ENCODE measurements at places on chromosomes 3 and 15. TPM values are rescaled to one million over a fixed set of nuclear protein-coding genes. Genes with fewer than 3 reads are reported as not detected.

DNA sequence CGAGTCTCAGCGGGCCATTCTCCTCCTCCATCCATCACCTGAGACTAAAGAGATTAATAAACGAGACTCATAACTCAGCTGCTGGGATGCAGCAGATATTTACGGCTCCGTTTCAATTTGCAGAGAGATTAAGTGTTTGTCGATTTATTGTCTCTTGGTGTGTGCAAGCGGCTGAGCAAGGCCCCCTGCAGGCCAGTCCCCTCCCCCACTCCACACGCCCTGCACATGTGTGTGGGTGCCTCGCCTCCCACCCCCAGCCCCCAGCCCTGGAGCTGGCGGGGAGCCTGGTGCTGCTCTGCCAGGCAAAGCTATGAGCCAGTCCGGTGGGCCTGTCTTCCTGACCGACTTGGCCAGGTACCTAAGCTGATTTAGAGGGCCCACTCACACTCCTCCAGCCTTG is 63.0 kb downstream of the CYP11A1 start:
- DNase-seq, result no peak

DNA sequence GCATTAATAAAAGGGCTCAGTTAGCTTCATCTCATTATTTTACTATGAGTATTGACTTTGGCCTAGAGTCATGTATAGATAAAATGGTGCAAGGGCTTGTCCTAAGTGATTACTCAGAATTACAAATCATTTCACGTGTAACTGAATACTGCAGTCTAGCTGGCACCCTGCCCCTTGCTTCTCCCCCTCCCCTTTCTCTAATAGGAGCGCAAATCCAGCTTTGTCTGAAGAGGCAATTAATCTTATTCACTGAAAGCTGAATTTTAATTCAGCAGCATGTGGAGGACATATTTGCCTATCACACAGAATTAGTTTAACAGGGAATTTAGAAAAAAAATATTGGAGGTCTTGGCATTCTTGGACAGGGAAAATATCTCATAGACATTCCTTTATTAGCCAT is 412.1 kb upstream of the DPH6 start:
- no peak for DNase-seq

Gene PCSK6
- 1.1 TPM for total RNA-seq

GRCh38 chr3:94095111-94095510 is 32.2 kb downstream of the NSUN3 start:
- no peak for DNase-seq

GRCh38 chr15:55917881-55918296 is 75.5 kb downstream of the NEDD4 start:
- DNase-seq, result no peak

- DNase-seq, result no peak
Observed at GRCh38 chr3:5489536-5489935, 302.0 kb downstream of the EDEM1 start.

Gene COL8A1
- 0.20 TPM for total RNA-seq

- DNase-seq, result no peak
Observed at GRCh38 chr3:10983219-10983916, 9.2 kb upstream of the SLC6A1 start.

Gene C3orf33
- total RNA-seq, result 1.6 TPM

DNA sequence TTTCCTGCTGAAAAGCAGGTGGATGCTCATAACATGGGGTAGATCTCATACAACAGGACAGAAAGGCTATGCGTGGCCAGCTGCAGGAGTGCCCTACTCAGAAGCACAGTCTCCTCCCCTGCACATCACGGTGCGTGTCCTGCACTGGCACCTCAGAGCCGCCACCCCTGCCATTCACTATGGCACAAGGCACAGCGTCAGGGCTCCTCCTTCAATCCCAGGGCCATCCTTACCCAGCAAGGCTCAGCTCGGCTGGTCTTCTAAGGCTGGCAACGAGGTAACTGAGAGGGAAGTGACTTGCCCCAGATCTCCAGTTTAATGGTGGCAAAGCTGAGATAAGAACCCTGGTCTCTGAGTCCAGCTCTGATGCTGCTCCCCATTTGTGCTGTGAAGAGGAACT is 97.1 kb downstream of the CPN2 start:
- no peak for DNase-seq

Gene ZWILCH
- 13.7 TPM for total RNA-seq

Gene PLXNA1
- 47.2 TPM for total RNA-seq

DNA sequence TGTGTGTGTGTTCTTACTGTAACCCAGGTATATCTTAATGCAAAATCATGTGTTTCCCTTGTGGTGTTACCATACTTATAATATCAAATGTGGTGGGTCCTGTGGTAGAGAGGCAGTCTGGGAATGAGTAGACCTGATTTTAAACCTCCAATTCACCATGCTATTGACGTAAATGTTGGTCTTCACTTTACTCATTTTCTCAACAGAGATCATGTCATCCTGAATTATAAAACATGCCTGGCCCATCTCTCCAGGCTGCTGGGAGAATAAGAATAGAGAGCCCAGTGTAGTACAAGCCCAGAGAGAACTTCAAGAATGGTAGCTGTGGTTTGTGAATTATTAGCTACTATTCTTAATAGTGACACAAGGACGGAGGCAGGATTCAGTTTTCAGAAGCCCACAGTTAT is 88.1 kb downstream of the MBNL1 start:
- DNase-seq, result no peak

DNA sequence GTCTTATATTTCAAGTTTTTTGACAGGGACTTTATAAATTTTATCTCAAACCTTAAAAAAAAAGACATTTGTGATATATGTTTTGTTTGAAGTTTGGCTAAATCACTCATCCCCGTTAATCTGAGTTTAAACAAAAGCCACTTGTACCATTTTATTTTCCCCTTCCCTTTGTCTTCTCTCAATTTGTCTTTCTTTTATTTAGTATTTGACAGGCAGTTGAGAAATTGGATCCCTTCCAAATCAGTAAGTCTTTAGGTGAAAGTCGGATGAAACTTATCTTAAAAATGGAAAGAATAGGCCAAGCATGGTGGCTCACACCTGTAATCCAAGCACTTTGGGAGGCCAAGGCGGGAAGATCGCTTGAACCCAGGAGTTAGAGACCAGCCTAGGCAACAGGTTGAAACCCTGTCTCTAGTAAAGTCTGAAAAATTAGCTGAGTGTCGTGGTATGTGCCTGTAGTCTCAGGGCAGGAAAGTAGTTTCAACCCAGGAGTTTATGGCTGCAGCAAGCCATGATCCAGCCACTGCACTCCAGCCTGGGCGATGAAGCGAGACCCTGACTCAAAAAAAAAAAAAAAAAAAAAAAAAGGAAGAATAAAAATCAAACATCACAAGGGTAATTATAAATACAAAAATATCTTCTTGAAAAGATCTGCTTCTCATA is 394.6 kb upstream of the TPM1 start:
- no peak for DNase-seq

Gene PODXL2
- total RNA-seq, result 3.7 TPM

- DNase-seq, result no peak
Observed at GRCh38 chr3:149640976-149641728, 16.7 kb downstream of the WWTR1 start.

DNA sequence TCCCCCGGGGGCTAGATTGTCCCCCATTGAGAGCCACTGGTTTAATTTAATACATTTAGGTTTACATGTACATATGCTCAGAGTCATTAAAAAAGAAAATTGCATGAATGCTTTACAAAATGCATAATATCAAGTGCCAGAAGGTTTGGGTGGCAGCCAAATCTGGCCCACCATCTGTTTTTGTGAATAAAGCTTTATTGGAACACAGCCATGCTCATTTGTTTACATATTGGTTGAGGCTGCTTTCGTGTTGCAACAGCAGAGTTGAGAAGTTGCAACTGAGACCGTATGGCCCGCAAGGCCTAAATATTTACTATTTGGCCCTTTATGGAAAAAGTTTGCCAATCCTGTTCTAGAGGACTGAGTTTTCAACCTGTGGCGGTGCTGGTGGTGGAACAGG is 32.1 kb upstream of the RGMA start:
- DNase-seq, result no peak

DNA sequence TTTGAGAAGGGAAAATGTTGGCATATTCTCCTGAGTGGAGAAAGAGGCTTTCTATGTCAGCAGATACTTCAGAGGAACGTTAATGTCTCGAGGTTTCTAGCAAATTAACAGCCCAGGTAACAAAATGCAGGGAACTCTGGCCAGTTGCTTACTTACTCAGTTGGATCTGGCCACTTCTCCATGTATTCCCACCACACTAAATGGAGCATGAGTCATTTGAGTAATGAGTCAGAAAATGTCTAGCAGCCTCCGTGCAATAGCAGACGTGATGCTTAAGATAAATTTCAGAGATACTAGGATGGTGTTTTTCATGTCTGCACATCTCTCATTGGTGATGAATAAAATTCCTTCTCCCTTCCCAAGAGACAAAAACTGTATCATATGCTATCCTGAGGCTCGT is 671.5 kb downstream of the FHIT start:
- no peak for DNase-seq

- no peak for DNase-seq
Observed at GRCh38 chr3:182795389-182795782, 2.1 kb downstream of the ATP11B start.

Gene SLC35G2
- total RNA-seq, result 4.3 TPM
